ENCODE measurements at places on chromosomes 1 and 21.
A peak's percentile ranks its signal among the peaks of the same experiment; 100 is the strongest.

DNA sequence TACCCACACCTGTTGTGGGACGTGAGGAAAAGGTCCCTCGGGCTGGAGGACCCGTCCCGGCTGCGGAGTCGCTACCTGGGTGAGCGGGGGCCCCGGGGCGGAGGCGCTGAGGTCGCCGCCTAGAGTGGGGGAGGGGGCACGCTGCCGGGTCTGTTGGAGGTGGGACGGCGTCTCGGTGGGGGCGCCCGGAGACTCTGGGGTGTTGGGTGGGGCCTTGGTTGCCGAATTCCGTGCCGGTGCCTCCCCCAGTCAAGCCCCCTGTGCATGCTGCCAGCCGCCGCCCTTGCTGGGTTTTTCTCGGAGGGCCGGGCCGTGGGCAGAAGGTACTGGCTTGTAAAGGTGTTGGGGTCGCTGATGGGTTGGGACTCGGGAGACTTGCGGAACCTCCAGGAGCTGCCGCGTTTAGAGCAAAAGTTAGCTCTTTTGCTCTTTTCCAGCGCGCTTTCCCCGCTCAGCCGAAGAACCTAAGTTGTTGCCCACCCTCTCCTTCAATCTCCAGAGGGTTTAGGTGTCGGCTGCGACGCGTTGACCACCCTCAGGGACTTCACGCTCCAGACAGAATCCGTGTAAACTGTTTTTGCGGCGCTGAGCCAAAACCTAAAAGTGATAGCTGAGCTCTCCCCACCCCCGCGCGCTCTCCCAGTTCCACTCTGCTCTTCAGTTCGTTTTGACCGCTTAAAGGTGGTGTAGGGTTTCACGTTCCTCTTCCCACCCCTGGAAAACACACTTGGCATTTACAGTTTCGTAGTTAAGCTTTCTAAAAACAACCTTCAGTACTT, at the start of gene MPC2:
MPC2 (minus strand) TSS at position 143 of the 779 bp plus-strand sequence. CDS start 1,231 bp downstream, outside the sequence.
- DNase-seq = peak; percentile 74

DNA sequence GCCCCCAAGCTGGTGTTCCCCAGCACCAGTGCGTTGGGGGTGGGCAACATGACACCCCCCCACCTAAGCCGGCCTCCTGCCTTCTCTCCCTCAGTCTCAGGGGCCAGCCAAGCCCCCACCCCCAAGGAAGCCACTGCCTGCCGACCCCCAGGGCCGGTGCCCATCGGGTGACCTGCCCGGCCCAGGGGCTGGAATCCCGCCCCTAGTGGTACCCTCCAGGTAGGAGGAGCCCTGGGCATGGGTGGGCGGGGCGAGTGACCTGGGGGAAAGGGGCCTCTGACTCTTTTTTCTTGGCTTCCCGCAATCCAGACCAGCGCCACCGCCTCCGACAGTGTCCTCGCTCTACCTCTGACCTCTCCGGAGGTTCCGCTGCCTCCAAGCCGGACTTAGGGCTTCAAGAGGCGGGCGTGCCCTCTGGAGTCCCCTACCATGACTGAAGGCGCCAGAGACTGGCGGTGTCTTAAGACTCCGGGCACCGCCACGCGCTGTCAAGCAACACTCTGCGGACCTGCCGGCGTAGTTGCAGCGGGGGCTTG, 1.3 kb upstream of the EFNA4 start:
- peak; percentile 73 for DNase-seq

GRCh38 chr1:22976461-22977243, 4.0 kb upstream of the LACTBL1 start:
- DNase-seq = peak; percentile 74

DNA sequence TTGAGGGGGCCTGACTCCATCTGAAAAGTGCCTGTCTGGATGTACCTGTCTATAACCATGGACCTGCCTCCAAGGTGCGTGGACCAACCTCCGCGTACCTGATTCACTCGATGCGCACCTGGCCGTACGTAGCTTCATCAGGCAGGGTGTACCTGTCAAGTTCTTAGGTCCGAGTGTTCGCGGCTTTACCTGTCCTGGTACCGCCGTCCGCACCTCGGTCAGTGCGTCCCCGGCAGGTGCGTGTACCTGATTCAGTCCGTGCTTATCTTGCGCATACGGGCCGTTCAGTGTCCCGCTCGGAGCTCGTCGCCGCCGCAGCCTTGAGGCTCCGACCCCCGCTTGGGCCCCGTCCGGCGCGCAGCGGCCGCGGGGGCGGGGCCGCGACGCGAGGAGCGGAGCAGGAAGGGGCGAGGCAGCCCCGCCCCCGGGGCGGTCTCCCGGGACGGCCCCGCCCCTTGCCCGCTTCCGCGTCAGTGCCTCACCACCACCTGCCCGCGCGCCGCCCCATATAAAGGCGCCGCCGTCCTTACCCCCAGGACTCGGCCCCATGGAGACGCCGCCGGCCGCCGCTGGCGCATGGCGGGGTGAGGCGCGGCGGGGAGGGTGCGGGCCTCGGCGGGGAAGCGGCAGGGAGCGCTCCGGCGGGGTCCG, at the start of gene ZC3H12A:
ZC3H12A (plus strand) TSS at position 535 of the 651 bp plus-strand sequence. CDS start 917 bp downstream, outside the sequence.
- DNase-seq = peak; percentile 91

DNA sequence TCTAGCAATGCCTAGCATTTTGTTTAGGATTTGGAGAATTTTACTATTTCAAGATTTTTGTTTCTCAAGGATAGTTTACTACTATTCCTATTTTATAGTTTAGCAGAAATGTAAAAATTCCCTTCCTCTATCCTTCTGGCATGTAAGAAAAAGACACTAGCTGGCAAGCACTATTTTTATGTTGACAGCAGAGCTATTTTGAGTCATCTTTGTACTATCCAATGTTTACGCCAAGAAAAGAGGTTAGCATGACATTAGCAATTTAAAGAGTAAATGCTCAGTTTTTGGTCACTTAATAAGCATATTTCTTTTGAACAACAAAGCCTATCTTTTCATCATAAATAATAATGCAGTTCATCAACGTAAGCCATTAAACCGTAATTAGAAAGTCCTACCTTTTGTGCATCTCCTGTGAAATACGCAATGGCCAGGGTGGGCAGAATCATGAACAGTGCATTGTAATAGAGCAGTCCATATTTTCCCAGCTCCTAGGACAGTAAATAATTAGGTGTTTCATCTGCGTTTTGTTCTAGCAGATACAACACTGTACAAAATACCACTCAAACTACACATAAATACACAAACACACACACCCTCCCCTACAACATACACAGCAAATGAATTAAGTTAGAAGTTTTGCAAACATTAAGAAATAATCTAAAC, 12.0 kb downstream of the SLC35D1 start:
- no peak for DNase-seq

GRCh38 chr21:41653243-41653953, 113.5 kb downstream of the RIPK4 start:
- DNase-seq = no peak

GRCh38 chr1:206992790-206993189, 22.5 kb upstream of the FCAMR start:
- no peak for DNase-seq

DNA sequence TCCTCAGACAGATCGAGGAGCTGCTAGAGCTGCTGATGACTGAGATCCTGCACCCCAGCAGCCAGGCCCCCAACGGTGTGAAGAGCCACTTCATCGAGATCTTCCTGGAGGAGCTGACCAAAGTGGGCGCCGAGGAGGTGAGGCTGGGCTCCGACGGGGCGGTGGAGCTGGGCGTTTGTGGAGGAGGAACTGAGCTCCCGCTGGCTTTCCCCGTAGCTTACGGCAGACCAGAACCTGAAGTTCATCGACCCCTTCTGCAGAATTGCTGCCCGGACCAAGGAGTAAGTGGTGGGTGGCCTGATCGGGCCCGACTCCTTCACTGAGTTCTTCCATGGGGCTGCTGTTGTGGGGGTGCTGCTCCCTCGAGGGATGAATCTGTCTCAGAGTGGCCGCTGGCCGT, 8.0 kb downstream of the RRP1 start:
- no peak for DNase-seq

GRCh38 chr1:167819849-167820683, 93.9 kb downstream of the ADCY10 start:
- peak; percentile 72 for DNase-seq

- DNase-seq = no peak
Measured at GRCh38 chr1:66078412-66078811, 285.7 kb downstream of the PDE4B start.

- no peak for DNase-seq
Measured at GRCh38 chr21:35150562-35151226, 101.6 kb upstream of the RUNX1 start.

DNA sequence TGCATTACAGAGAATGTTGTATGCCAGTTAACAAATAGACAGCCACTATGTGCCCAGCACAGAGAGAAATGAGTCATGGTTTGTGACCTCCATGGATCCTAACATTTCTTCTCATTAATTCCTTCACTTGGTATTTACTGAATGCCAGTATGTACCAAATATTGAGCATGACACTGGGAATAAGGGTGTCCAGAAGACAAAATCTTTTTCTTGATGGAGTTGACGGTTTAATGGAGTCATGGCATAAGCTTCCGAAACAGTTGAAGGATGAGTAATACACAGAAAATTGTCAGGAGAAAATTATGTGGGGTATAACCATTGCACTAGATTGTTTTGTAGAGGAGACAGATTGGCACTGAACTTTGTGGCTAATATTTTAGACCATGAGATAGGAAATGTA, 36.9 kb downstream of the PTGFR start:
- DNase-seq = no peak

- peak; percentile 52 for DNase-seq
Measured at GRCh38 chr1:27071049-27071416, 58.4 kb upstream of the TENT5B start.

DNA sequence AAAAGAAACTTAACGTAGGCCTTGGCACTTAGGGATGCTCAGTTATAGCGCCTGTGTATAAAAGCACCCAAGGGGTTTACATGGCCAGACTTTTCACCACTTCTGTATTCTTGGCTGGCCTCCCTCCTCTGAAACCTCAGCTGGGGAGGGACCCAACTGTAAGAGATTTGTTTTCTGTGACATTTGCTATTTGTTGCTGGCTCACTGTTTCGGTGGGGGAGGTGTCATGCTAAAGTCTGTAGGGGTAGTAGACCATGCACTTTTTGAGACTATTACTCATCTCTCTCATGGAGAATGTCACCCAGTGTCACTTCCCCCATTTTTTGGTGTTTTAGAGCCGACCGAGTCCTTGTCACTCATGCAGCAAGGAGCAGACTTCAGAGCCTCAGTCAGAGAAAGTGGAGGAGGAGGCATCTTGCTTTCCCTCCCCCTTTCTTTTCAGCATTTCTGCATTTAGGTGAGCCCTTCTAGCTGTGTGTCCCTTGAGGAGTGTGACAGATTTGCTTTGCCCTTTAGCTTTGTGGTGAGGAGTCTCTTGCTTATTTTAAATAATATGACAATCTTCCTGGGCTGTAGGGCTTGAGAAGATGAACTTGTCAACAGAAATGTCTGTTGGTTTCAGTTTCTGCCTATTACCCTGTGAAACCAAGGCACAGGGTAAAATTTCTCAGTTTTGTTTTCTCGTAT, 160.1 kb downstream of the FASLG start:
- no peak for DNase-seq

- no peak for DNase-seq
Measured at GRCh38 chr1:73860421-73860950, 337.5 kb downstream of the LRRIQ3 start.

- no peak for DNase-seq
Measured at GRCh38 chr1:225987491-225988316, 11.4 kb downstream of the SDE2 start.

DNA sequence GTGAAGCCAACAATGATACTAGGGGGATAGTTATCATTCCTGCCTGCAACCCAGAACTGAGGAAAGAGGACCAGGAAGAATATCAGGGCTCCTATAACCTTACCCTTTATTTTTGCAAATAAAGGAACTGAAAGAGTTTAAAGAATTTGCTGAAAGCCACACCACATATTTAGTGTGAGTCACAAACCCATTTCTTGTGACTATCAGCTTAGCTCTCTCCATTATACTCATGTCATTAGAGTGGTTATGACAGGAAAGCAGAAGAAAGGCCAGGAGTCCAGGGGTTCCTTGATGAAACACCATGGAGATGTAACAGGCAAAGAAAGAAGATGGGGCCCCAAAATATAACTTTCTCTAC, 141.1 kb upstream of the SAMSN1 start:
- DNase-seq = no peak

- DNase-seq = no peak
Measured at GRCh38 chr1:174032671-174033222, 10.6 kb upstream of the RC3H1 start.

DNA sequence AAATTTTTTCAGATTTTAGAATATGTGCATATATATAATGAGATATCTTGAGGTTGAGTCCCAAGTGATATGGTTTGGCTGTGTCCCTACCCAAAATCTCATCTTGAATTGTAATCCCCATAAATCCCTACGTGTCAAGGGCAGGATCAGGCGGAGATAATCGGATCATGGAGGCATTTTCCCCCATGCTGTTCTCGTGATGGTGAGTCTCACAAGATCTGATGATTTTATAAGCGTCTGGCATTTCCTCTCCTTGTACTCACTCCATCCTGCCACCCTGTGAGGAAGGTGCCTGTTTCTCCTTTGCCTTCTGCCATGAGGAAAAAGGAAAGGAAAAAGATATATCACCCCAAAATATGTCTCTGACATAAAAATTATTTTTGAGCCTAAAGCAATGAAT, 64.6 kb downstream of the TOR3A start:
- DNase-seq = no peak

- DNase-seq = no peak
Measured at GRCh38 chr1:217273866-217274265, 357.0 kb downstream of the GPATCH2 start.

DNA sequence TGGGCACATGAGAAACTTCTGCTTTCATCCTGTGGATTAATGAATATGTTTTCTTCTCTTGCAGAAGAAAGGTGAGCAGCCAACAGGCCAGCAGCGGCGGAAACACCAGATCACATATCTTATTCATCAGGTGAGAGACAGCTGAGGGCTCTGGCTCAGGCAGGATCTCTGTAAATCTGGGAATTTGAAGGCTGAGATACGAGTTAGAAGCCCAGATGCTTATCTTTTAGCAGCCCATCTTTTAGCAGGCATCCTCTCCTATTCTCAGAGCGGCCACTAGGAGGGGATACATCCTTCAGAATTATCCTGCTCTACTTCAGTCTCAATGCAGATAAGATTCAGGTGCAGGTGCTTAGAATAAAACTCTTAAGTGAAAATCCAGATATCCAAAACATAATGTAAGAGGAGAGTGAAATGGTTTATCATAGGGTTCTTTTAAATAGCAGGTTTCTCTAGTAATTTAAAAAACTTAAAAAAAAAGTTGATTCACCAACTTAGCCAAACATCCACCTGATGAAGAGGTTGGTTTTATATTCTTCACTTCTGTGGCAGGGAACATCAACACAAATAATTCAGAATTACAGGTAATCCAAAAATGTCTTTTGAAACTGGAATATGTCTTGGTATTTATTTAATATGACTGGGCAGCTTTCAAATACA, 19.3 kb downstream of the SH2D2A start:
- peak; percentile 55 for DNase-seq

- DNase-seq = no peak
Measured at GRCh38 chr1:230292689-230293389, 133.3 kb downstream of the PGBD5 start.

DNA sequence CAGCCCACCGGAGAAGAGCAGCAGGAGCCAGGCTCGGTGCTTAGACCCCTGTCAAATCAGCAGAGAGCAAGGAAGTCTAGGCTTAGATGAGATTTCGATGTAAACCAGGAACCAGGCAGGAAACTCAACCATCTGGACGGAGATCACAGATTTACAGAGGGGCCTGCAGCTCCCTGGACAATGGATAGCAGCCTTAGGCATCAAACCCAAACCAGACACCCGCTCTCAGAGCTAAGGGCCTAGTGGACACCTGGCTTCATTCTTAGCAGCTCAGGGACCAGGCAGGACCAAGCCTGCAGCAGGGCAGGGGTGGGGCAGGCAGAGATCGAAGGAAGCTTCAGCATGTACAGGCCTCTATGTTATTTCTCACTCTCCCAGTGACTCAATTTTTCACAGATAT, 127.8 kb upstream of the FMN2 start:
- DNase-seq = no peak

GRCh38 chr1:106072909-106073600, 983.4 kb upstream of the PRMT6 start:
- DNase-seq = no peak

Data from nephron progenitor cell (in vitro differentiated cells).